ENCODE measurements at places on chromosomes 16 and 17. TPM values are rescaled to one million over a fixed set of nuclear protein-coding genes. Genes with fewer than 3 reads are reported as not detected.

Gene CPHXL2
- not detected for total RNA-seq

DNA sequence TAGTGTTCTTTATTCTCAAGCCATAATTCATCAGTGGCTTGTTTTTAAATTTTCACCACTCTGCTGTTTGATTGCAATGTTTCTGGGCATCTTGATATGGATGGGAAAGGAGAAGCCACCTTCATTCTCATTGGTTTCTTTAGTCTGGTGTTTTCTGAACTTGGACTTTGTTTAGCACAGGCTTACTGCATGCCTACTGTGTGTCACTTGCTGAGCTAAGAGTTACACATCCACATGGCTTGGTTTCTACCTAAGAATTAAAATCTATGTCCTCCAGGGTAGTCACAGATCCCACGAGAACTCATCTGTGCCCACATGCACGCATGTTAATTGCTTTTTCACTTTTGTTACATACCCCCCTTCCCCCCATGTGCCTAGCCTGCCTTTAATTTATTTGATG lies 4.6 kb downstream of the CMIP start:
- DNase-seq = no peak

GRCh38 chr17:15351925-15352324 lies 10.5 kb upstream of the TEKT3 start:
- no peak for DNase-seq

GRCh38 chr16:14428043-14428442 lies 202.0 kb downstream of the PARN start:
- DNase-seq = no peak

Gene NME3
- 179 TPM for total RNA-seq

Gene NLE1
- total RNA-seq = 70.6 TPM

DNA sequence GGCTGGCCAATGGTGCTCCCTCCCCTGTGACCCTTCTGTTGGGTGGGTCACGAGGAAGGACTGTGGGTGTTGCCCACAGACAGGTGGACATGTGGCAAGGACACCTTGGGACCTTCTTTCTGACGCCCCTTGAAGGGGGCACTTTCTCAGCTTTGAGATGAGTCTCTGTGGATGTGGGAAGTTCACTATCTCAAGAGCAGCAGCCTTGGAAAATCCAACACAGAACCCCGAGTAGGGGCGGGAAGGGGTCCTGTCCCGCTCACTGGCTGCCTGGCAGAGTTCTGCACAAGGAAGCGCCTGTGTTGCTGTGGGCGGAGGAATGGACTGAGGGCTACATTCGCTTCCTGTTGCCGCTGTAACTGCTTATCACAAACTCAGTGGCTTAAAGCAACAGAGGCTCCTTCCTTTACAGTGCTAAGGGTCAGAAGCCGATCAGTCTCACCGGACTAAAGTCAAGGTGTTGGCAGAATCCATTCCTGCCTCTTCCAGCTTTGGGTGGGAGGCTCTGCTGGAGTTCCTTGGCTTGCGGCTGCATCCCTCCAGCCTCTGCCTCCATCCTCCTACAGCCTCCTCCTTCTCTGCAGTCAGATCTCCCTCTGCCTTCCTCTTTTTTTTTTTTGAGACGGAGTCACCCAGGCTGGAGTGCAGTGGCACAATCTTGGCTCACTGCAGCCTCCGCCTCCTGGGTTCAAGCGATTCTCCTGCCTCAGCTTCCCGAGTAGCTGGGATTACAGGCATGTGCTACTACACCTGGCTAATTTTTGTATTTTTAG lies 305.2 kb downstream of the SEC14L1 start:
- DNase-seq = no peak

GRCh38 chr16:66050991-66051390 lies 315.5 kb upstream of the CDH5 start:
- DNase-seq = no peak

DNA sequence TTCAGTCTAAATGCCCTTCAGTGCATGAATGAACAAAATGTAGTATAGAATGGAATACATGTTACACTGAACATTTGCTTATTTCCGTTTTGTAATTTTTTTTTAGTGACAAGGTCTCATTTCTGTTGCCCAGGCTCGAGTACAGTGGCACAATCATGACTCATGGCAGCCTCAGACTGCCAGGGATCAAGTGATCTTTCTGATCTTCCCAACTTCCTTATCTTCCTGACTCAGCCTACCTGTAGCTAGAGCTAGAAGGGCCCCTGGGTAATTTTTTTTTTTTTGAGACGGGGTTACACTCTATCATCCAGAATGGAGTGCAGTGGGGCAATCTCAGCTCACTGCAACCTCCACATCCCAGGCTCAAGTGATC lies 7.3 kb upstream of the SLX4 start:
- no peak for DNase-seq

DNA sequence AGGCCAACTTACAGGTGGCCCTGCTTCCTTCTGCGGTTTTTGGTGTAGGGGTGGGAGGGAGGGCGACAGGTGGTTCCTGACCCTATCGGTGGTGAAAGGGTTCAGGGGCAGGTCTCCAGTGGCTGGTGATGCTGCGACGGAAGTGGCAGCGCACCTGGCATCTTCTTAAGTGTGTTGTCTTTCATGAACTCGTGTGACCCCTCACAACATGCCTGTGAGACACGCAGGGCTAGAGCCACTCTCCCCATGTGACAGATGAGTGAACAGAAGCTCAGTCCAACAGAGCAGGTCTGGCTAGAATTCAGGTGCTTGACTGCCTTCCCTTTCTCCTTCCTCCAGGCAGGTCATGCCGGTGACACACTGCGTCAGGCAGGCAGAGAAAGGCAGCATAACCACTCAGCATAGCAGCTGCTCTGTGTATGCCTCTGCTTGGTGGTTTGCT lies 8.0 kb downstream of the TNFAIP1 start:
- DNase-seq = no peak

Gene SULT1A2
- total RNA-seq = 1.7 TPM

- no peak for DNase-seq
Observed at GRCh38 chr17:41516830-41517283, 1.8 kb downstream of the KRT15 start.

DNA sequence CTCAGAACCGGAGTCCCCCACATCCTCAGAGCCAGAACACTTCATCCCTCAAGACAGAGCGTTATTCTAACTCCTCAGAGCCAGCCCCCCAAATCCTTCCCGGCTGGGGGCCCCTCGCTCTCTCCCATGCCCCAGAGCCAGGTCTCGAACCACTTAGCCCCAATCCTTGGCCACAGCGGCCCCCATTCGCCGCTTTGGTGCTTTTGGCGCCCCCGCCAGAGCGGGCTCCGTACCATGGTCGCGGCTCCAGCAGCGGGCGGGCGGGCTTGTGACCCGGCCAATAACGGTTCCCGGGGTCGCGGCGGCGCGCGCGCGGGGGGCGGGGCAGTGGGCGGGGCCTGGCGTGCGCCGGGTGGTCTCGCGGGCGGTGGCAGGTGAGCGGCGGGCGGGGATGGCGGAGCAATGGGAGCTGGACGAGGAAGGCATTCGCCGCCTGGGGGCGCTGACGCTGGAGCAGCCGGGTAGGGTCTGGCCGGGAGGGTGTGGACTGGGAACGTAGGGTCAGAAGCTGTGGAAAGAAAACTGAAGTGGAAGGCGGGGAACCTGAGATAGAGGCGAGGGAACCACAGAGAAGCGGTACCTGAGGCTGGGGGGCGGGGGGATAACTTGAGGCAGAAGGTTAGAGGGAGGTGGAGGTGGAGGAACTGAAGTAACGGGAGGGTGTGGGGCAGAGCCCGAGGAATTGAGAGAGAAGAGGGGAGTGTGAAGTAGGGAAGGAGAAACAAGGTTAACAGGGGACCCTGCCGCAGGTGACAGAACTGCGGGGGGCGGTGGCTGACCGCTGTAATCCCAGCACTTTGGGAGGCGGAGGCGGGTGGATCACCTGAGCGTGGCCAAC lies at the start of the genes KCTD19 and LRRC36:
TSS of gene KCTD19 (minus strand) at position 270 of the 838 bp plus-strand sequence. CDS start at position 236, 34 bp downstream.
TSS of gene LRRC36 (plus strand) at position 344 of the 838 bp plus-strand sequence. CDS start at position 392, 48 bp downstream.
- peak; percentile 99 for DNase-seq

GRCh38 chr17:76540381-76541300 lies 797 bp downstream of the PRCD start:
- peak; percentile 97 for DNase-seq

- no peak for DNase-seq
Observed at GRCh38 chr16:77227745-77228144, 28.5 kb downstream of the SYCE1L start.

DNA sequence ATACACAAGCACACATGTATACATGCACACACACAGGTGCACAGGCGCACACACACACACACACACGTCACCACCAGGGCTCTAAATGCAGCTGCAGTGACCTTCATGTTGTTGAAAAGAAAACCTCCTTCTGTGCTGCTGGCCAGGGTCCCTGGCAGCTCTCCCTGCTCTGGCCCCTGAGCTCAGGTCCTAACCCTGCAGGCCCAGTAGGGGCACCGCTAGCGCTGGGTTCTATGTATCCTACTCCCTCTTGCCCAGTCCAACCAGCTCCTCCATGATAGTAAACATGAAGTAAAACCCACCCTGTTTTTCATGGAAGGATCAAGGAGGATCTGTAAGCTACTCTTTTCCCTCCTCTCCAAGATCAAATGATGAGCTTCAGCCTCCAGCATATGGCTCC lies 172.8 kb downstream of the RBFOX3 start:
- no peak for DNase-seq

DNA sequence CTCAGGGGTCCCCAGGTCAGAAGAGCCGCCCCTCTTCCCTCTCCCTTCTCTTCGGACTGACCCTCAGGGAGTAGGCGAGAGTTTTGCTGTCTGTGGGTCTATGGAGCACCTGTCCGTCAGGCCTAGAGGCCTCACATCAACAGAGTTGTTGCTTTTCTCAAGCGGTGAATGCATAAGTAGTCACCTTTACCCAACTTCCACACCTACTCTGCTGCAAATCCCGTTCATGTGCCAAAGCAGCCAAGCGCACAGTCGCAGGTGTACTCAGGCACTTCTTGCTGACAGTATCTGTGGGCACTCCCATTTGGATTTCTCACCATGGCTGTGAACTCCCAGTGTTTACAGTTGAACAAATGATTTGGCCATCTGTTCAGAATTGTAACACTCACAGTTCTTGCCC lies 4.0 kb upstream of the FA2H start:
- no peak for DNase-seq

Gene ZPBP2
- total RNA-seq = not detected

Gene P2RX5
- 2.7 TPM for total RNA-seq

GRCh38 chr17:13943909-13944308 lies 125.4 kb upstream of the COX10 start:
- DNase-seq = no peak

DNA sequence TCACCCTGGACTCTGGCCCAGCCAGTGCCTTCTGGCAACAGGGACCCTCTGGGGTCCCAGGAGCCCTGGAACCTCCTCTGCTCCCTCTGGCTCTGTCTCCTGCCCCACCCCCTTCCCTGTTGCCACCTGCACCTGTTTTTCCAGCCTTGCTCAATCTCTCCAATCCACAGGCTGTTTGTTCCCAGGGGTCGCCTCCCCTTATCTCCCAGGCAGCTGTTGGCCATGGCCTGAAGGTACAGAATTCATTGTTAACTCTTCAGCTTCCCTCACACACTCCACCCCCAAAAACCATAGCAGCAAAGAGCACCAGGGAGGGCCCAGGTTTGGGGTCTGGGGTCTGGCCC lies 39.3 kb upstream of the TOB1 start:
- DNase-seq = no peak

DNA sequence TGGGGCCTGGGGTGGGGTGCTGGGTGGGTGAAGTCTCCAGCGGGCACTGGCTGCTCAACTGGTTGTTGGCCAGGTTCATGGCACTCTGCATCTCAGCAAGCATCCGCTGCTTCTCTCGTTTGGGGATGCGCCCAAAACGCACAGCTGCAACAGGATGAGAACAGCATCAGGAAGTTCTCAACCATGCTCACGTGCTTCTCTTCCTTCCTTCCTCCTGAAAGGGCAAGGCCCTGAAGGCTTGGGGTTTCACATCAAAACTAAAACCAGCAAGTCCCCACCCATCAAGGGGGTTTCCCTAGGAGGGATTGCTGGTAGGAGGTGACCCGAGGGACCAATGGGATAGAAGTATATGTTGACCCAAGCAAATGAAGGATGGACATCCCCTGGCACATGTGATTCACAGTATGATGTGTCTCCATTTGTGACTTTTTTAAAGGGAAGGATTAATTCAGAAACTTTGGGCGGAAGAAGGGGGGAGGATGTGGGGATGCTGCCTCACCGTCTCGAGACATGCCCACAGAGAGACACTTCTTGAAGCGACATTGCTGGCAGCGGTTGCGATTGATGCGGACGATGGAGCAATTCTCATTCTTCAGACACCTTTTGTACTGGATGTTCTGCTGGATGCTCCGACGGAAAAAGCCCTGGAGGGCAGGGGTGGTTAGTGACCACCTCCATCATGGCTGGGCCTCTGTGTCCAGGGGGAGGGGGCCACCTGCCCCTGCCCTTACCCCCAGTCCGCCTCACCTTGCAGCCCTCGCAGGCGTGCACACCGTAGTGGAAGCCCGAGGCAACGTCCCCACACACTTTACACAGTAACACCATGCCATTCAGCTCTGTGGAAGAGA lies 4.2 kb downstream of the NR1D1 start:
- DNase-seq = peak; percentile 43

- no peak for DNase-seq
Observed at GRCh38 chr16:87196661-87197060, 120.5 kb downstream of the C16orf95 start.

Gene KDM6B
- 1.1 TPM for total RNA-seq

GRCh38 chr17:40473573-40474365 lies 27.7 kb downstream of the TNS4 start:
- no peak for DNase-seq

- peak; percentile 66 for DNase-seq
Observed at GRCh38 chr16:55494994-55495421, 13.9 kb upstream of the LPCAT2 start.

DNA sequence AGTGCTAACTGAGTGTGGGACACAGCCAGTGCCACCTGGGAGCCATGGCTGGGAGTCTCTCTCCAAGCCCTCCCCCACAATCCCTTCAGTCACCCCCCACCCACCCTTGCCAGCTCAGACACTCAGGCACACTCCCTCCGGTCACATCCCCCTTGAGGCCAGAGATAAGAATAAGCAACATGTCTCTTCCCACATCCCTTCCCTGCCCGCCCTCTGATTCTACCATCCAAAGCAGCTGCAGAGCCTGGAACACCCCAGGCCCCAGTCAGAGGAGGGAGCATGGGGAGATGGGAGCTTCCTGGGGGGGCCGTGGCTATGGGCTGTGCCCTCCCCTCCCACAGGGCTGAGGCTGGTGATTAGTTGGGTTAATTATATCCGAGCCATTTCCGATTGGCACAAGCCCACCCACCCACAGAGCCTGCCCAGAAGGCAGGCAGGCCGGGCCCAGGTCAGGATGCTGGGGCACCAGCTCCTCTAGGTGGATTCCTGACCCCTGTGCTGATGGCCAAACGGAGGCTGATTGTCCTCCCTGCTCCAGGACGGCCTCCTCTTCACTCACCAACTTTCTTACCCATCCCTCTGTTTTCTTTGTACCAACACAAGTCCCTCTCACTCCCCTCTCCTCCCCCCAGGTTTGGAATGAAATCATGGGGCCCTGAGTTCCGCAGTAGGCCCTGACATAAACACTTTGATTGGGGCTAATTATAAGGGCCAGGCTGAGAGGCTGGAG lies 28.6 kb upstream of the MEIOC start:
- DNase-seq = peak; percentile 50
